Neural crest cell (in vitro differentiated cells): ENCODE measurements at places on chromosomes 2 and 18. TPM values are rescaled to one million over a fixed set of nuclear protein-coding genes. Genes with fewer than 3 reads are reported as not detected.

DNA sequence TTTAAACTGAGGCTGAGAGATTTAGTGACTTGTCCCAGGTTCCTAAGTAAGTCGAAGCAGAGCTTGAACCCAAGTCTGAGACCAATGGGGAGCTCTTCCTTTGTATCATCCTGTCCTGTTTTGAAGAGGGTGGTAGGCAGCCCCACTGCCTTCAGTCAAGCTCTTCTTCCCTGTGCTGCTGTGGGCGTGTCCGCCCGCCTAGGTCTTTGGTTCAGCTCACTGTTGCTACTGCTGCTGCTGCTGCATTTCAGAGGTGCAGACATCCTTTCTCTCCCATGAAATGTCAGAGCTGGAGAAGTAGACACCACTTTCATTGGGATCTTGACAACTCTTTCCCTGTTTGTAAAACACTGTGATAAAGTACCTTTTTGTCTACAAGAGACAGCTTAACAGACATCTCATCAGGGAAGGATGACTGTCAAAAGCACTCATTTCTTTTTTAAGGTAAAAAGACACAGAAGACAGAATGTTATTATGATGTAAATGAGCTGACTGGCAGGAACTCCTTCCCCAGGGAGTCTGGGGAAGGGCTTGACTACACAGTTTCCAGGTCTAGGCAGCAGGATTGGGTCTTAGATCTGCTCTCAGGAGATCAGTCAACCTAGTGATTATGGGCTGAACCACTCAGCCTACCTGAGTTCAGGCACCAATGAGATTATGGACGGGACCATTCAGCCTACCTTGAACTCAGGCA is 91.7 kb upstream of the TRIB2 start:
- no peak for DNase-seq

- DNase-seq, result no peak
Observed at GRCh38 chr2:41579806-41580205, 468.0 kb upstream of the PKDCC start.

DNA sequence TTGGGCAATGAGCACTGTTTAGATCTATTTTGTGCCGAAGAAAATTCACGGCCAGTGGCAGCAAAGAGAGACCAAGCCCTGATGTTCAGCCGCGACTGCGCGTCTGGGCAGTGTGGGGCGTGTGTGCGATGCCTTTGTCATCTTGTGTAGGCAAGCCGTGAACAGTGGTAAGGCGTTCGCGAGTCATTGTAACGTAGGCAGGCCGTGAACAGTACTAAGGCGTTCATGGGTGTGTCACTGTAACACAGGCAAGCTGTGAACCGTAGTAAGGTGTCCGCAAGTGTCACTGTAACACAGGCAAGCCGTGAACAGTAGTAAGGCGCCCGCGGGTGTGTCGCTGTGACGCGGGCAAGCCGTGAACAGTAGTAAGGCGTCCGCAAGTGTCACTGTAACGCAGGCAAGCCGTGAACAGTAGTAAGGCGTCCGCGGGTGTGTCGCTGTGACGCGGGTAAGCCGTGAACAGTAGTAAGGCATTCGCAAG is 99.9 kb downstream of the NFATC1 start:
- DNase-seq, result no peak

DNA sequence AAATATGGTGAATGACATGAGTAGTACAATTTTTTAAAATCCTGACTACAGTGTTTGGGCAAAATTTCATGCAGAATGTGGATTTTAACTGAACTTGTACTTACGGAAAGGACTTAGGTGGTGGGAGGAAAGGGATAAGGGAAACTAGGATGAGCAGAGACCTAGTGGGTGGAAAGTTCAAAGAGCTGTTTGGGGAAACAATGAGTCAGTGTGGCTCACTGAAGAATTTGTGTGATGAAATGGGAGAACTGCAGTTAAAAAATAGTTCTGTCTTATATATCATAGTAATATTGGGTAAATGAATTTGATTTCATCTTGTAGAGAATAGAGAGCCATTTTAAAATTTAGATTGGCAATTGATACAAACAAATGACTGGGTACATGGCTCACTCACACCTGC is 220.1 kb upstream of the CTAGE1 start:
- DNase-seq, result no peak

DNA sequence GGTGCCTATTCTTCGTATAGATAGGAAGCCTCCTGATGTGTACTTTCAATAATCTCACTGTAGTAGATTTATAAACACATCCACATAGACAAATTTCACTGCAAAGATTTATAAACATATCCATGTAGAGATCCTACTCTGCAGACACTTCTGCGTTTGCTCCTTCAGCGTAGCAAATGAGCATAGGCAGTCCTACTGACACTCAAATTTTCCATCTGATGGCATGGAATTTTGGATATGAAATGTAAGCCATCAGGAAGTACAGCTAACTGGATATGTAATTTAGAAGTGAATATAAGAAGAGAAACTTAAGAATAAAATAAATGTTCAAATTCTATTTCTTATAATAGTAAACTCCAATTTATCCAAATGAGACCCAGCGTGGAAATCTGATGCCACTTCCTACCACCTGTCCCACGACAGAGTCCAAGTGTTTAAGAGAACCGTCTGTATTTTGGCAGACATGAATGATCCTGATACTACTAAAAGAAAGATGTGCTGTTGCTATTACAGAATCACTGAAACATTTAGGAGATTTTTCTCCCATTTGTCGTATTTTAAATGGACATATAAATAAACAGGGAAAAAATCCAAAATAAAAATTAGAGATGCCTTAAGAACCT is 86.0 kb downstream of the DTNA start:
- no peak for DNase-seq

DNA sequence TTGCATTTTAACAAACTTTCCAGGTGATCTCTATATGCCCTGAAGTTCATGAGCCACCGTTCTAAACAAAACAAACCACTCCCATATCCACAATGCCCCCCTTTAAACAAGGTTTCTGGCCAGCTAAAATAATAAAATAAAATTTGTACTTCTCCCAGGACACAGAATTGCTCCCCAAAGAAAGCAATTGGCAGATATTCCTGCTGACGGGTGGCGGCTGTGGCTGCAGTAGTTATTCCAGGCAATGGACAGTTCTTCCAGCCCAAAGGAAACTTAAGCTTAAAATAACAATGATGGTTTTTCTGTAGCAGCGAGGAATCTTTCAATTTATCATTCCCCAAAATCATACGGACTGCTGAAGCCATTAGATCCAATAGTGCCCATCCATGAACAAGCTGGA is 260.5 kb upstream of the ZNF521 start:
- DNase-seq, result no peak

DNA sequence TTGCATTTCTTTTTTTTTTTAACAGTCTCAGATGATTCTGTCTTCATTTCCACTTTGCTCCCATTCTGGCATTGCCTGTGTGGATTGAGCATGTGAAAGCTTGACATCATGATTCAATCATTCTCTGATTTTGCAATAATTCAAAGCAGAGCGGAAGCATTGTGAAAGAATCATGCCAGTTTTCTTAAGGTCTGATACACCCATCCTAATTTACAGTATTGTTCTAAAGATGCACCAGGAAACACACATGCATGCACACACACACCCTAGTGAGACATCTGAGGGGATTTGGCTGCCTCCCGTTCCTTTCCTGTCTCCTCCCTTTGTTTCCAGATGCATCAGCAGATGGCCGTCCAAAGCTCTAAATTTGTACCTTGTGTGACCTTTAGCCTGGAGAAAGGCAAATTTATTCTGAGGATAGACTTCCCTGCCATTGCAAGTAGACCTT is 97.3 kb downstream of the FMNL2 start:
- DNase-seq, result no peak

DNA sequence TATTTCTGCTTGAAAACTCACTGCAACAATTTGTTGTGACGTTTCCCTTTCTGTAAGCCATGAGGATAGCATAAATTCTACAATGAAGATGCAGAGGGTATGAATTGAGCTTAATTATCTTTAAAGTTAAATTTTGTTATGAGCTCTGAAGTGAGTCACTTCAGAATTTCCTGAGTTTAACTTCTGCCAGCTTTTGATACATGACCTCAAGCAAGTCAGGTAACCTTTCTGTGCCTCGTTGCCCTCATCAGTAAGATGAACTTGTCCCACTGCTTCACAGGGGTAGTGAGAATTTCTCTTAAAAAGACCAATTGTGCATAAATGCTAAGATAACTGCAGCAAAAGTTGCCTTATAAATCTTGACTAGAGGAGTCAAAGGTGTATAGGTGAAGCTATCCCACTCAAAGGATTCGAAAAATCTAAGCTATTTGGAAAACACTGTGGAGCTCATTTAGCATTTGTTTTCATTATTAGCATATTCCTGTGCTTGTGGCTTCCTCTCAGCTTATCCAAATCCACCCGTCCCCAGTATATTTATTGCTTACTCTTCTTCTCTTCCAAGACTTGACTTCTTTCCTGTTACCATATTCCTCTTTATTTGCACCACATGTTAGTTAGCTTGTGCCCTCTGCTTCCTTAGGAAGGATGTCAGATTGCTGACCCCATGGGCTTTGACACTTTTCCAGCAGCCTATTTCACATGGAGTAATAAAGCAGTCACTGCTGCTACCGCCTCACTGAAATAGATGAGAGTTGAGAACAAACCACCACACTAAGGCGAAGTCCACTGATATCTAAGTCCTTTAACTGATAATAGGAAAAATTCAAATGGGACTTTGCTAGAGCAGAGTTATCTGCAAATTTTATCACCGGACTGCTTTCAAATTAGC is 428.6 kb downstream of the ERBB4 start:
- no peak for DNase-seq

DNA sequence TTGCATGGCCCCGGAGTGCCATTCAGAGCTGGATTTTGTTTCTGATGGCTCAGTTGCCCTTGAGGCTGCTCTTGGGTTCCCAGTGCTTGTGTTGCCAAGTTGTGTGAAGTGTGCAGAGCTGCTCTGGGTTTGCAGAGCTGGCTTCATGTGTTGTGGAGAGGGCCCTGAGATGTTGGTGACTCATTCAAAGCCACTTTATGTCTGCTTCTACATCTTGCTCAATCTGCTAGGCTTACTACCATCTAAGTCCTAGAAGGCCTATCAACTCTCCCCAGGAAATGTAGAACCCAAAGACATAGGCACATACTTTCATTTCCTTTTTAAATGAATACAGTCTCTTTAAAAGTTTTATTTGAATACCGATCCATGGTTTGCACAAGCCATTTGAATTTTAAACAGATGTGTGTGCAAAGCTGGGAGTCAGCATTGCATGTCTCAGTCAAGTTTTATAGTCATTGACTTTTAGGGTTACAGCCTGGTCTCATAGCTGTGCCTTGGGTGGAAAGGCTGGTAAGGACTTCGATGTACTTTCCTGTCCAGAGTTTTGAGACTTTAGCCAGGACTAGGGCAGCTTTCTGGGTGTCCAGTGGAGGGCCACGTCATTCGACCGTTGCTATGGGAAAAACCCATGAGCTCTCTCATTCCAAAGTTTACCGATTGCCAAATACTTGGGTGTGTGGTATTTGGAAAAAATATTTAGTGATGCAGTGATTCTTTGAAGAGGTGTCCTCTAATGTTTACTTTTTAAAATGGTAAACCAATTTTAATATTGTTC is 105.0 kb downstream of the LTBP1 start:
- DNase-seq, result no peak

GRCh38 chr2:240348522-240348921 is 86.9 kb upstream of the GPC1 start:
- no peak for DNase-seq

DNA sequence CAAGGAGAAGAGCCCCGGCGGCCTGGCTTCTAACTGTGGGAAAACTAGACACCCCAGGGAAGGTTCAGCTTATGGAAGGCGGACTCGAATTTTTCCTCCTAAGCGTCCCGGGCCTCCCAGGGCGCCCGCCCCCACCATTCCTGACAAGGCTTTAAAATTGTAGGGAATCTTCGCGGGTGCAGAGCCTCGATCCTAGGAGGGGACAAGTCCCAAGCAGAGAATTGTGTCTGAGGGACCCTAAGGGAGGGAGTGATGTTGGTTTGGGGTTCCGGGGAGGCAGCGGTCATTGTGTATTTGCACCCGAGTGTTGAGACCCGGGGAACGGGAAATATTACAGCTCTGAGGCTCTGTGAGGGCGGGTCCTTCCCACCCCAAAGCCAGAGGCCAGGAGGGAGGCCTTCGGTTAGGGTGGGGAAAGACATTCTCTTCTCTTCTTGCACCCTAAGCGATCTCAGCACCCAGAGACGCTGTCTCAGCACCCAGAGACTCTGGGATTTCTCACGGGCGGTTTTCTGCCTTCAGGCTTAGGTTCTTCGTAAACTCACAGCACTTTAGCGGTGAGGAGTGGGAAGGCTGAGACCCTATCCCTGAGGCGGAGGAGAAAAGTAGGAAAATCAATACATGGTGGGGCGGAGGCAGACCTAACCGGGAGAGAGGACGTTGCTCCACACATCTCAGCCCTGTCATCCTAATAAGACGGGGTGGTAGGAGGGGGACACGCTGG is 7.6 kb downstream of the OSR1 start:
- no peak for DNase-seq

GRCh38 chr2:96407041-96407918 is 71.7 kb downstream of the NCAPH start:
- DNase-seq, result peak; percentile 64

- DNase-seq, result no peak
Observed at GRCh38 chr2:6982934-6983589, 65.8 kb downstream of the RNF144A start.

GRCh38 chr2:217753460-217754200 is 249.2 kb downstream of the TNS1 start:
- no peak for DNase-seq

GRCh38 chr2:113848758-113849415 is 41.0 kb upstream of the ACTR3 start:
- DNase-seq, result no peak

GRCh38 chr2:6896930-6897759 is 19.6 kb downstream of the RSAD2 start:
- no peak for DNase-seq

GRCh38 chr2:233689031-233689430 is 3.7 kb upstream of the UGT1A6 start:
- DNase-seq, result no peak

DNA sequence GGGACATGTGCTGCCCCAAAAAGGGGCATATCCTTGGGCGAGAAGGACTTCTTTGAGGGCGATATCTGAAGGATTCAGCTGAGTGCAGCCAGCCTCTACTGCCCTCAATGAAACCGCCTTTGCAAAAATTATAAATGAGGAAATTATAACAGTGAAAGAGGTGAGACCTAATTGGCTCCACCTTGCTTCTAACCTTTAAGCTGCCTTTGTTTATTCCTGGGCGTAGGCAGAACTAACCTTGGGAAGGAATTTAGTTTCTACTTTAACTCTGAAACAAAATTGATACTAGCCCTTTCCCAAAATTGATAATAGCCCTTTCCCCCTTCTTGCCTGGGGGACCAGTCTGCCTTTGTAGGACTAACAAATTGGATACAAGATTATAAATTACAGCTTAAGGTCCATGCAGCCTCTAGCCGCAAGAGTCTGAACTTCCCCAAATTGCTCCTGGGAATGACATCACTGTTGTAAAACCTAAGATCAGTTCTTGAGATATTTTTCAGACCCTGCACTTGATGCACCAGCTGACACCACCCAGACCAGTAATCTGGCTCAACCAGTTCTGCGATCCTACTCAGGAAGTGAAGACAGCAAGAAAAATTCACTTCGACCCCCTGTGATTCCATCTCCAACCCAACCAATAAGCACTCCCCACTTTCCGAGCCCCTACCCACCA is 36.0 kb upstream of the ASAP2 start:
- no peak for DNase-seq

ACTR1B gene
- 62.6 and 63.4 TPM in 2 replicates for total RNA-seq

PSD4 gene
- 2.4 and 2.9 TPM in 2 replicates for total RNA-seq

DHRS9 gene
- not detected in 2 replicates for total RNA-seq

GNLY gene
- total RNA-seq, result not detected in 2 replicates

ARHGEF4 gene
- total RNA-seq, result 20.0 and 22.1 TPM in 2 replicates

SP140L gene
- total RNA-seq, result 1.8 and 2.2 TPM in 2 replicates

COL4A3 gene
- total RNA-seq, result not detected in 2 replicates
